ENCODE measurements at places on chromosomes 13 and 19.

DNA sequence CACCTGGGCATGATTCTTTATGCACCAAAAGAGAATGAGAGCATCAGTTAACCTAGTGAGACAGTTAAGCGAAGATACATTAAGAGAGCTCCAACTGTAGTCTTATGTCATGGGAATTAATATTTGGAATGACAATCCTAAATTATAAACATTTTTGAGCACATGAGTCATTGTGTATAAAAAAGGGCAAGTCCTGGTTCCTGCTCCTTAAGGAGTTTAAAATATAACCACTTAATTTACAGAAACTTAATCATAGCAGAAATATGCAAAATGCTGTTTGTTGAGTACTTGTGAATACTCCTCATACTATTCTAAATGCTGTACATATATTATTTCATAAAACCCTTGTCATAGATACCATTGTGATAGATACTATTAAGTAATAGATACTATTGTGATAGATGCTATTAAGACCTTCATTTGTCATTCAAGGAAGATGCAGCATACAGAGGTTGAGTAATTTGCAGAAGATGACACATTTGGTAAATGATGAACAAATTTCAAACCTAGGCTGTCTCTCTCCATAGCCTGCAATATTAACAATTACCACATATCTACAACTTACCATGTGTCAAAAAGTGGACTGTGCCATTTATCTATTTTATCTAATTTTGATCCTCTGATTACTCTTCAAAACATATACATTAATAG, 301.0 kb downstream of the TBC1D4 start:
- no peak for DNase-seq

DNA sequence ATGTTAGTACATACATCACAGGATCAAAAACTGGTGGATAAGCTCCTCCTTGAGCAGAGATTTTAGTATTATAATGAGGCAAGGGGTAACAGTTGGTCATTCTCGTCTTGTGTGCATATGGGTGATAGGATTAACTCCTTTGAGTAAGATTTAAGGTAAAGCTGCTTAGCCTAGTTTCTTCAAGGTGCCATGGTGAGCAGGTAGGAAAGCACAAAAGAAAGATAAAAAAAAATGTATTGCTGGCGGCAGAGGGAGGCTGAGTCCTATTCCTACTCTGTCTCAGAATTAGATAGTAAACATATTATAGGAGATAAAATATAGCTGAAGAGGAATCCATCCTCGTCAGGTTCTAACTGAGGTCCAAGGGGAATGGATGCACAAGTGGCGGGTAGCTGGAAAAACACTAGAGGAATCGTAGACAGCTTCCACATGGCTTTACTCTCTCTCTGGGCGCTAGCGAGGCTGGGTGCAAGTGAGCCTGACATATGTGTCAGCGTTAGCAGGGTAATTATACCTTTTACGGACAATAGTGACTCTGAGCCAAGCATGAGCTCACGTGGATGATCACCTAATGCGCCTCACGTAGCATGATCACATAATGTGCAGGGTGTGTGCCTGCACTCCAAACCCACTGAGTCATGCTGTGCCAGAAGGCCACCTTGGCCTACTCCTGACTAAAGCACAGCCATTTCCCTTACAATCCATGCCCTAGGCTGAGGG, 734.3 kb upstream of the MIR17HG start:
- DNase-seq, result no peak

DNA sequence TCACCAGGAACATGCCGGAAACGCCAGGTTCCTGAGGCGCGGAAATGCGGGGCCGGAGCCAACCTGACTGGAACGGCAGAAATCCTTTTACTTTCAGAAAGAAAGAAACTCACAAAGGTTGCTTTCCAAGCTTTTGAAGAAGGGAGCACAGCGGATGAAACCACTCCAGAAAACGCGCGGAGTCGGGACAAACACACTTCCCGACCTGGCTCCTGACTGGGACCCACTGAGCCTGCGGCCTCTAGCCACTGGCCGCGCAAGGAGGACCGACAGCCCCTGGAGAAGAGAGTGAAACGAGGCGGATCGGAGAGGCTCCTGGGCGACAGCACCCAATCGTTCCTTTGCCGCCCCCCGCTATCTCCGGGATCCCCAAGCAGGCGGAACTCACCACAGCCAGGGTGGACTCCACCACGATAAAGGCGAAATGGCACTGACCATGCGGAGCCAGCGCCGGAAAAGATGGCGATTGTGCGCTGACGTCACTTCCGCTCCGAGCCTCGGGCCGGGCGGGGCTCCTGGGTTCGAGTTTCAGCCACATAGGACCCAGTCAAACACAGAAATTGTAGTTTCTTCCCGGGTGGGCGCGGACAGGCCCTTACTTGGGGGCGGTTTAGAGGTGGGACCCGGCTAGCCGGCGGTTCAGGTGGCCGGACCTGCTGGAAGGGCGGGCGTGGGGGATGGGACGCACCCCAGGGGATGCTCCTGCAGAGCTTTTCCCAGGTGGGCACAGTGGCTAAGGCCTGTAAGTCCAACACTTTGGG, at the start of gene ZNF121:
Gene ZNF121 (minus strand): TSS at position 432 of the 761 bp plus-strand sequence. CDS start 16,407 bp downstream, outside the sequence.
- DNase-seq, result peak; percentile 84

DNA sequence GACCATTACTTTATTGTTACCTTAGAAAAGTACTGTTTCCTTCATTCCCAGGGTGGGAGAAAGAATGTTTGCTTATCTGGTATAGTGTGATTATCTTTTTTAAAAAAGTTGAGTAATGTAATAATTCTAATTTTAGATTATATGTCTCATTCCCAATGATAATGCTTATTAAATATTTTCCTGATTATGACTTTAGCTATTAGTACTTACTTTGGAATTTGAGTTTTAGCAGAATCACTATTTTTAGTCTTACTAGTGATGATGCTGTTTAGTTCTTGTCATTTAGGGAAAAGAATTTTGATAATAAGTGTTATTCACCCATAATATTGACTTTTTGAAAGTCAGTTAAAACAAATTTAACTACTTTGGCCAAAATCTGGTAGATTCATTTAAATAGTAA, 95.2 kb downstream of the FRY start:
- DNase-seq, result no peak

DNA sequence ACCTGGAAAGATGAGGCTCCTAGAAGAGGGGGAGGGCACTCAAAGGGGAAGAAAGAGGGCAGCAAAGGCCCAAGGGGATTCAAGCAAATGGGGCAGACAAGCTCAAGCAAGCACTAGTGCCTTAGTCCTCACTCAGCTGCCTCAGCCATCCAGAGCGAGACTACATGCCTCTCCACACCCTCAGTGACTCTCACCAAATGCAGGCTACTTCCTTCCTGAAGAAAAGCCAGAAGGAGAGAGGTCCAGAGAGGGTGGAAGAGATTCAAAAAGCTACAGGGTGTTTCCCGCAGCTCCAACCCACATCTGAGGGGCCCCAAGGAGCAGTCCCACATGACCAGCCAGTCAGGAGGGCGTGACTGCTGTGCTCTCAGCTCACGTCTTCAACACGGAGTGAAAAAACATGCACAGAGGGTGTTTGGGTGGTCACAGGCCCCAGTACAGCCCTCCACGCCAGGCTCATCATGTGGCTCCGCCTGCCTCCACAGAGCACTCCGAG, 40.5 kb downstream of the MIPEP start:
- no peak for DNase-seq

- no peak for DNase-seq
These were observed 6.6 kb upstream of the LGALS4 start for GRCh38 chr19:38819231-38819920.
